ENCODE measurements at places on chromosomes 12 and 14. TPM values are rescaled to one million over a fixed set of nuclear protein-coding genes. Genes with fewer than 3 reads are reported as not detected.

DNA sequence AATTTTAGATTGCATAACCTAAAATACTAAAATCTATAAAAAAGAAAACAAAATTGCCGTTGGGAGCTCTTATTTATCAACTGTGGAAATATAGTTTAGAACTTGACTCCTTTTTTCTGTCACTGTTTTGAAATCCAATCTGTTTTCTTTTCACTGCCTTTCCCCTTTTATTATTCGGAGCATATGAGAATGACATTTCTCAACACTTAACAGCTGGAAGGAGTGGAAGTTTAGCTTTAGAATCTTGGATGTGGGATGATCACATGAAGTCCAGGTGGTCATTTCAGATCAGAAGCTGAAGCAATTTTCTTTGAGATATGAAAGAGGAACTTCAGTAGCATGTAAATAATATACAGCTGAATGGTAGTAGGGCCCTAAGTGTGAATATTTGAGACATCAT is 16.7 kb downstream of the TRHDE start:
- no peak for DNase-seq

GRCh38 chr12:98403385-98403784 is 112.0 kb upstream of the TMPO start:
- no peak for DNase-seq

GRCh38 chr14:93914278-93914677 is 12.9 kb upstream of the FAM181A start:
- no peak for DNase-seq

GRCh38 chr14:104199266-104199895 is 61.0 kb downstream of the KIF26A start:
- no peak for DNase-seq

DNA sequence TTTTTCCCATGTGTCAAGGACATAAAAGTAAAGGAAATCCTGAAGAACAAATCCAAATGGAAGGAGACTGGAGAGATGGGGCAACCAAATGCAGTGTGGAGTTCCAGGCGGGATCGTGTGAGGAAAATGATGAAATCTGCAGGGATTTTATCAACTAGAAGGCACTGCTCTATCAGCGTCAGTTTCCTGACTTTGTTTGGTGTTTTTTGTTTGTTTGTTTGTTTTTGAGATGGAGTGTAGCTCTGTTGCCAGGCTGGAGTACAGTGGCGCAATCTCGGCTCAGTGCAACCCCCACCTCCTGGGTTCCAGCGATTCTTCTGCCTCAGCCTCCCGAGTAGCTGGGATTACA is 43.3 kb upstream of the GPR132 start:
- no peak for DNase-seq

The AJUBA gene
- 1.1 TPM for total RNA-seq
